NCI-H1105 treated with DMSO at 0.1 percent for 48 hours (cell line): ENCODE measurements at places on chromosomes 2 and 18.

DNA sequence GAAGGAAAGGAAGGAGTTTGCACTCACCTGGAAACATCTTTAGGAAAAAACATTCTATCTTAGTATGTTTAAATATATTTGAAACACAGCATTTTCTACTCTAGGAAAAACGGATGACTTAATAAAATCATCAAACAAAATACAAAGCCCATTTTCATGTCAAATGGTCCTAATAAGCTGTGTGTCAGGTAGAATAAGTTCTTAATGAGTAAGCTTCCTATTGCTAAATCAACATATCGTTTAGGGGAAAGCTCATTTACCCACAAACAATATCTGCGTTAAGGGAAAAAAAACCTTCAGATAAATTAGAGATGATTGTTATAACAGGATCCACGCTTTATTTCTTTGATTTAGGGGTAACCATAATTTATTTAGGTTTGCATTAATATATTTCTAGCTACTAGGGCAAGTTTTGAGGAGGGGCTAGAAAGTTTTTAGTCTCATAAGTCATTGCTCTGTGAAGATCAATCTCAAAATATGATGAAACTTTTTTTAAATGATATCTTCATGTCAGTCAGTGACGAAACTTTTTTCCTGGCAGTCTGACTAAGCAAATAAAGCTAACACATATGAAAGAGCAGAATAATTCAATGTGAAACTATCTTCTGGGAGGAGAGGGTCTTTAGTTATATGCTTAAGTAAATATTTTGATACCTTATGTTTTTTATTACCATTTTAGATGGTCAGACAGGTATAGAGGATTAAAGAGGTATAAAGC lies 147.1 kb downstream of the WDSUB1 start:
- DNase-seq, result no peak

GRCh38 chr2:186726938-186727337 lies 33.1 kb downstream of the FAM171B start:
- no peak for DNase-seq

DNA sequence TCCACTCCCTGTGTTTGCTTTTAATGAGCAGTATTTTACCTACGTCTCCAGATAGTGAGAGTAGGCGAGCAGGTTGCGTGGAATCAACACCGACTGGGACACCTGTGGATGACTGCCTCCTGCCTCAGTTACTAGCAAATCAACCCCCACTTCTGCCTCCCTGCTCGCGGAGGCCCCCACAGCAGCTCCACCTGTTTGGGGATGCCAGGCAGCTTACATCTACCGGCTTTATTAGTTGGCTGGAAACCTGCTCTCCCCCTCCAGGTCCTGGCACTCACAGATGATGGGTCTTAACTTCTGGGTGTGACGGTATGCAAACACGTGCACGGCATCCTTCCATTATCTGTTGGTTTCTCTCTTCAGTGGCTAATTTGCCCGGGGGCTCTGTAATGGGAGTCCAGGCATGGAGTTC lies 164.4 kb upstream of the SESTD1 start:
- no peak for DNase-seq

DNA sequence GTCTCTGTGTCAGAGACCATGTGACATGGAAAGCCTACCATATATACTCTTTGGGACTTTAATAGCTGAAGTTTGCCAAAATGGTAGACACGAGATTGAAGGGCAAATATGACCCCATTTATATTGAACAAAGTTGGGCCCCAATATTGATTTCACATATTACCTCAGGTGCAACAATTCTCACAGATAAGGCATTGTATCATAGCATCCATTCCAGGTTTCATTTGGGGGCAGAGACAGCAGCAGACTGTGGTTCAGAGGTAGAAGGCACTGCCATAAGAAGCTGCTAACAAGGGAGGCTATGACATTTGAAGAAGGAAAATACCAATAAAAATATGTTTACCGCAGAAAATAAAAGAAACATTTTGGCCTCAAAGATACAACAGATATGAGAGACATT lies 419.2 kb downstream of the LRRTM4 start:
- no peak for DNase-seq

DNA sequence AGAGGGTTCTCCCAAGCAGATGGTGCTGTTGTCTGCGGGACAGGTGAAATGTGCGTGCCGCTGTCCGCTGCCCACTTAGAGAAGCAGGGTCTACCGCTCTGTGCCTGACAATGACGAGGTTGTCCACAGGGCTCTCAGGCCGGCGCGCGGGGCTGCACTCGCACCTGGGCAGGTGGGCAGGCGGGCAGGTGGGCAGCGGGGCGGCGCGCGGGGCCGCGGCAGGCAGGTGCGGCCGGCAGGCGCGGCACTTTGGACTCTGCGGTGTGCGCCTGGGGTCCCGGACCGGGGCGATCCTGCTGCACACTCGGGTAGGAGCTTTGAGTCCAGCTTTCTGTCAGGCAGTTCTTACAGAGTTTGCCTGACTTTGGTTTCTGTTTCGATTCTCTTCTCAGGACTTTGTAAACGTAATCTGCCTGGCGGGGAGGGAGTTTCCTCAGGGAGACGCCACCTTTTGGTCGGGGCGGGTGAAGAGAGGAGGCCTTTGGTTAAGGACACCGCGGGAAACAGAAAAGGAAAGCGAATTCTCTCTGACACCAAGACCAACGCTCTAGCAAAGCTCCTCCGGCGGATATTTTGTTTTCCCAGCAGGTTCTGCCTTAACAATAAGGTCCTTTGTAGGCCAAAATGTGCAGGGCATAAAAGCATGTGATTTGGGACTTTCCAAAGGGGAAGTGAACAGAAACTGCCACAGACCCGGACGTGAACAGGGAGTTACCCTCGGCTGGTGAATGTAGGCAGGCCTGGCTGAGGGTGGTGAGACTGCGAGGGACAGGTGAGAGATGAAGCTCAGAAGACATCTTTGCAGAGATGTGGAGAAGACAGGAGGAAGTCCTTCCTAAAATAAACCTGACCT lies at the start of gene IFIH1:
Gene IFIH1 (minus strand): TSS at position 357 of the 853 bp plus-strand sequence. CDS start 377 bp downstream, outside the sequence.
- DNase-seq, result peak; percentile 67

DNA sequence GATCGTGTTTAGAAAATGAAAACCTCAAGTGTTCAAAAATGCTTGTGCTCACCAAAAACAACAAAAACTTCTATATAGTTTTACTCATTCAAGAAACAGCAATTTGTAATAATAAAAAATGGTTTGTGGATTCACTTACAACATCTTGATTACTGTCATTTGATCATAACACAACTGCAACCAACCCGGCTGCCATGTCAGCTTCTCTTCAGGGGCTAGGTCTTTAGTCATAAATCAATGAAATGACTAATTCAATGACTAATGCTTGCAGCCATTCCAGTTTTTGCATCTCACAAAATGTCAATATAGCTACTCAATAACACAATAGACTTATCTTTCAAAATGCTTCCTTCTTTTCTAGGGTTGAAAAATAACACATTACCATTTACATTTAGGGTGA lies 128.0 kb downstream of the OLA1 start:
- DNase-seq, result peak; percentile 25

GRCh38 chr2:109005686-109006204 lies 16.7 kb upstream of the EDAR start:
- no peak for DNase-seq

DNA sequence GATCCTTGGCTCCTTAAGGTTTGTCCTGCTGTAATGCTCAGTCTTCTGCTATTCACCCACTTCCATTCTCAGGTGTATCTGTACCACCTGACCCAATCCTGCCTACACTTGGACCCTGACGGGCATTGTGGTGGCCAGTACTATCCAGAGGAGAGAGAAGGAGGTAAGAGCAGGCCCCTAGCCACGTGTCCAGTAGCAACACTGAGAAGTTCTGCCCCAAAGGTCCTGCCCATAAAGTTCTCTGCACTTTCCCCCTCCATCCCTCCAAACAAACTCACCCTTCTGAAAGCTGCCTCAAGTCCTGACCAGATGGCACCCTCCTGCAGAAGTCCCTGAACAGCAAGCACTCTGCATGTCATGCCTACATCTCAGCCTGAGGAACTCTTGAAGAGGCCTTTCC lies 18.3 kb downstream of the TTC32 start:
- DNase-seq, result no peak

- DNase-seq, result no peak
Observed at GRCh38 chr2:231568785-231569435, 23.8 kb upstream of the TEX44 start.

DNA sequence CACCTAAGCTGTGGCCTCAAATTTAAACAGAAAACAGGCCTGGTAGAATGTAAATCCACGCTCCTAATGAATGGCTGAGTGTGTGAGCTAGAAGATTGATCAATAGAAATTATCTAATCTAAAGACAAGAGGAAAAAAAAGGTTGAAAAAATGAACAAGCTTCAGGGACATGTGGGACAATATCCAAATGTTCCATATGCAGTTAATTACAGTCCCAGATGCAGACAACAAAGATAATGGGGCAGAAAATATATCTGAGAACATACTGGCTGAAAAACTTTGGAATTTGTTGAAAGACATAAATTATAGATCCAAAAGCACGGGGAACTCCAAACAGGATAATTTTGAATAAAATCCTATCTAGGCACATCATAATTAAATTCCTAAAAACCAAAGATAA lies 186.7 kb upstream of the SIX2 start:
- no peak for DNase-seq

DNA sequence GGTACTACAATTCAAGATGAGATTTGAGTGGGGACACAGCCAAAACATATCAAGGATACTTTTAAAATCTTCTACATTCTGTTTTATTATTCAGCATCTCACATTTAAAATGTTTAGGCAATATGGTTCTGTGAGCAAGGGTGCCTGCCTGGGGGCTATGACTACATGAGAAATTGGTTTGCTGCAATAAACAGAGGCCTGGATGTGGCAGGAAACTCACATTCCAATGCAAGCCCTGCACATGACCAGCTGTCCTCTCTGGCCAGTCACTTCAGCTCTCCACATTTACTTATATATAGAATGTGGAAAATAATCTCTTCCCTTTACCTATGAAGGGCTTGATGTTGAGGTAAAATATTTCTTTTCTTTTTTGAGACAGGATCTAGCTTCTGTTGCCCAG lies 193.4 kb downstream of the LRRTM1 start:
- no peak for DNase-seq
